Effector memory CD8-positive, alpha-beta T cell (primary cell): ENCODE measurements at places on chromosomes 2 and 18.

- DNase-seq = no peak
These were observed 48.4 kb downstream of the ABCG8 start for GRCh38 chr2:43887176-43887575.

DNA sequence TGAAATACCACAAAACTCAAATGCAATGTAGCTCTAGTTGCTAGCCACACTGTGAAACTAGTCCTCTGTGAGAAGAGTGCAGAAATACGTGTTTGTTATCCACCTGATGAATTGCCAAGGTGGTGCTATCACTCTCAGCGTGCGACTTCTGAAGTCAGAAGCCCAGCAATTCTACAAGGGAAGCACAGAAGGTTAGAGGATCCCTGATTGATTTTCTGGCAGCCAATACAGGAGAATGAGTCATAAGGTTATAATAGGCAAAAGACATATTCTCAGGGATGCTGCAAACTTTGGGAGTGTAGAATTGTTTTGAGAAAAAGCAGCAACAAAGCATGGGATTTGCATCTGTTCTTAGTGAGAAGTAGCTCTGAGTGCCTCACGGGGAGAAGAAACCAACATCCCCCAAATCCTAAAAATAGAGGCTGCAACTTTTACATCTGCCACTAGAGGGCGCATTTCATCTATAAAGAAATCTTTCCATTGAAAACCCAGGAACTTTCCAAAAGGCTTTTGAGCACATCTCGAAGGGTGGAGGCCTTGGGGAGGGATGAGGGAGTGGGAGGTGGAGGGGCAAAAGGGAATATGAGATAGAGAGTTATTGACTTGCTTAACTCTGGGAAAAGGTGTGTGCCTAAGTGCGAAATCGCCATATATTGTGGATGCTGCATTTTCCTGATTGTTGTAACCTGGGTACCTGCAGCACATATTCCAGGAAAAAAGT is 78.0 kb downstream of the TMEM182 start:
- peak; percentile 19 for DNase-seq

- DNase-seq = no peak
These were observed 332.4 kb upstream of the MYT1L start for GRCh38 chr2:2663401-2664036.

DNA sequence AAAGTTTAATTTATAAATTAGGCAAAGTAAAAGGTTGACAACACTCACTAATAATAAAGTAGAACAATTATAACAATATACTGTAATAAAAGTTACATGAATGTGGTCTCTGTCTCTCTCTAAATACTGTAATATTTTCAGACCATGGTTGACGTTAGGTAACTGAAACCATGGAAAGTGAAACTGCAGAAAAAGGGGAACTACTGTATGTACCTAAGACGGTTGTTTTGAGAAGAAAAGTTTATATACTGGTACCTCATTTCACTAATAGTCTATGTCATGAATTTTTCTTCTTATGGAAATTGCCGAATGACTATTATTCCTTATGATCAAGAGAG is 166.7 kb upstream of the ZNF521 start:
- DNase-seq = no peak

DNA sequence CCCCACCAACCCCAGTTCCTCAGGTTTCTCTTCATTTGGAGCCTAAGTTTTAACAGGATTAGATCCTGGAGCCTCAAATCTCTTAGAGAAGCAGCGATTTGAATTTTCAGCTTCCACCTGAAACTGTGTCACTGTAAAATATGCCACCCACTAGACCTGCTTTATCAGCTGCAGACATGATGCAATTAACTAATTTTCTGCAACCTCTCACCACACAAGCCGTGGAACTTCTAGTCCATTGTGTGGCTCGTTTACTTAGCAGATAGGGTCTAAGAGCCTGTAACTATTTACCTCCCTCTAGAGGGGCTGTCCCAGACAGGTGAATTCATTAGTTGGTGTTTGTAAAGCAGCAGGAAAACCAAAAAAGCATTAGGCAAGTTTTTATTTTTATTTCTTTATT is 31.6 kb upstream of the FZD5 start:
- no peak for DNase-seq

GRCh38 chr18:74967438-74967837 is 241.5 kb downstream of the PTGR3 start:
- no peak for DNase-seq

- no peak for DNase-seq
These were observed 12.5 kb upstream of the NAB1 start for GRCh38 chr2:190636361-190636760.

GRCh38 chr2:197205585-197206215 is 104.9 kb downstream of the ANKRD44 start:
- peak; percentile 68 for DNase-seq

DNA sequence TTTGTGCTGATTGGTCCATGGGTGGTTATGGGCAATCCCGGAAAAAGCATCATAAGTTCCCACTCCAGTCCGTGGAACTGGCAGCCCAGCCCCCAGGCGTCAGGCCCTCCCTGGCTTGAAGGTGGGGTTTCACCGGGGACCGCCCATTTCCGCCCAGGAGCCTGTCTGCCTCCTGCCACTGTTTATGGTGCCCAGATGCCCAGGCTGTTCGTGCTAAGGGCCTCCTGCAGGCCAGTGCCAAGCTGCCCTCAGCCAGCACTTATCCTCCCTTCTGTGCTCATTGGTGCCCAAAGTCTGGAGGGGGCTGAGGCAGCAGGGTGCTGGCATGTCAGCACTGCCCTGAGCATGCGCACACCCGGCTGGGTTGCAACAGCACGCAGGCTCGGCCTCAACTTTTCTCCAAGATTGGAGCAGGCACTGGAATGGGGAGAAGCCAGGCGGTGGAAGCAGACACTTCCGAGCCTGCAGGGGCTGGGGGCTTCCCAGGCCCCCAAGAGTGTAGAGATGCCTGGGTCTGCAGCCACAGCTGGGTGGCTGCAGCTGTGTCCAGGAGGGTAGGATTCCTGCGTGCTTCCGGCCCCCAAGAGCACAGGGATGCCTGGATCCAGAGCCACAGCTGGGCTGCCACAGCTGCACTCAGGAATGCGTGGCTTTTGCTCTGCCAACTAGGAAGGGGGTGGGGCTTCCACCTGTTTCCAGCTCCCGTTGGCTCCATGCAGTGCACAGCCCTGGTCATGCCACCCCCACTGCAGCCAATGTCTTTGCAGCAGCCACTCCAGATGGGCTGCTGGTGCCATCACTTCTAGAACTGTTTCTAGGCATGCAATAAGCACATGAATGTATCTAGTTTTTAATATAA is 74.0 kb downstream of the AGPS start:
- no peak for DNase-seq

DNA sequence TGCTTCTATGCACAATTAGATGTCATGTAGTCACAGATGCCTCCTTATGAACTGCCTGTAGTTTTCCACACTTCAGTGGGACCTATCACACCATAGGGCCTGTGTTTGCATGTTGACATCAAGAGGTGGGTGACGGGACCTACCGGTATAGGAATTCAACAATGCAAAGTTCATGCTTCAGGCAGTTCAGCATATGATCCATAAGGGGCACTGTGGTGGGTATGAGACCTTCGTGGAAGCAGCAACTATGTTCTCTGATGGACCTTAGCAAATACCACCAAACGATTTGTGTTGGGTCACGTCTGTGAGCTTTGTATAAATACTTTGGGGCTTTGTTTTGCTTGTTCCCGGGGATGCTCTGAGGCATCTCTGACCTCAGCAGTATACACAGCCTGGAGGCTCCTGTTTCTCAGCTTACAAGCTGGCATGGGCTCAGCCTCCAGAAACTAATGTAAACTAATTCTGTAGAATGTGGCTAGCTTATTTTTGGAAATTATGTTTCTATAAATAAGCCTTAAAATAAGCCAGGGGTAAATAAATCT is 111.6 kb downstream of the DTNA start:
- DNase-seq = no peak

GRCh38 chr2:186848873-186849578 is at the start of gene ZSWIM2:
Gene ZSWIM2, minus strand, starts transcription at chr2:186849170. Its CDS starts 40 bp downstream, at chr2:186849130.
- no peak for DNase-seq

- DNase-seq = no peak
These were observed 21.2 kb upstream of the SLC14A1 start for GRCh38 chr18:45702708-45703265.

- DNase-seq = no peak
These were observed 95.7 kb downstream of the MAIP1 start for GRCh38 chr2:200050921-200051610.

DNA sequence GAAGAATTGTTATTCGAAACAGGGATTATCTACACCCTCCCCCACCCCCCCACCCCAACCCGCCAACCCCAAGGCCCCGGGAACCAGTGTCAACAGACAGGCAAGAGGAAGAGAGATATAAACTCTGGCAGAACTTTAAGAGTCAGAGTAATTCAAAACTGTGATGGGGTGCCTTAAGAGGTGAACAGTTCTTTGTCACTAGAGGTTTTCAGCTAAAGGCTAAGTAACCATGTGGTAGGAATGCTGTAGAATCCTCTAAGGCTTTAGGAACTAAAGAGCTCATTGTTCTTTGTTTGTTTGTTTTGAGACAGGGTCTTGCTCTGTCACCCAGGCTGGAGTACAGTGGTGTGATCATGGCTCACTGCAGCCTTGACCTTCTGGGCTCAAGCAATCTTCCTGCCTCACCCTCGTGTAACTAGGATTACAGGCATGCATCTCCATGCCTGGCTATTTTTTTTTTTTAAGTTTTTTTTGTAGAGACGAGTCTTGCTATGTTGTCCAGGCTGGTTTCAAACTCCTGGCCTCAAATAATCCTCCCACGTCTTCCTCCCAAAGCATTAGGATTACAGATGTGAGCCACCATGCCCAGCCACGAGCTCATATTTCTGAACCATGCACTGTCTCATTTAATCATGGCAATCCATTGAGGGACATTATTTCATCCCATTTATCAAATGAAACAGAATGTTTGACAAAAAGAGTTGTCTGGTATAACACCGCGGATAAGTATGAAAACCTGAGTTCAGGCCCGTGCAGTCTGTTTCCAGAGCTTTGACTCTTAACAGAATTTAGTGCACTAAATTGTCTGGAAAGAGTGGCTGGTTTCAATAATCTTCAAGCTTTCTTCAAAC is 20.8 kb upstream of the TMEM17 start:
- DNase-seq = no peak

DNA sequence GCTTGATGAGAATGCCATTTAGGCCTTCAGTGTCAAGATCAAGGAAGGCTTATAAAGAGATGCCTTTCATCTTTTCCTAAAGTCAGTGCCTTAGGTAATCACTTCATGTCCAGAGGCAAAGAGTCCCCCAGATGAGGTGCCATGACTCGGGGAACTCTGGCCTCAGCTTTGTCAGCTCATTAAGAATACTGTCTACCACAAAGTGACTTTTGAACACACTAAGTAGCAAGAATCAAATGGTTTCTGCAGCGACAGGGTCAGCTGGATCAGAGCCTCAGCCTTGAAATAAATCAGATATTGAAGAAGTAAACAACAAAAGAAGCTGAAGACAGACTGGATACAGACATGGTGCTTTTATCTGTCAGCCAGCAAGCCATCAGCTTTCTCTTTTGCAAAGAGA is 120.1 kb upstream of the SLC39A10 start:
- DNase-seq = no peak

DNA sequence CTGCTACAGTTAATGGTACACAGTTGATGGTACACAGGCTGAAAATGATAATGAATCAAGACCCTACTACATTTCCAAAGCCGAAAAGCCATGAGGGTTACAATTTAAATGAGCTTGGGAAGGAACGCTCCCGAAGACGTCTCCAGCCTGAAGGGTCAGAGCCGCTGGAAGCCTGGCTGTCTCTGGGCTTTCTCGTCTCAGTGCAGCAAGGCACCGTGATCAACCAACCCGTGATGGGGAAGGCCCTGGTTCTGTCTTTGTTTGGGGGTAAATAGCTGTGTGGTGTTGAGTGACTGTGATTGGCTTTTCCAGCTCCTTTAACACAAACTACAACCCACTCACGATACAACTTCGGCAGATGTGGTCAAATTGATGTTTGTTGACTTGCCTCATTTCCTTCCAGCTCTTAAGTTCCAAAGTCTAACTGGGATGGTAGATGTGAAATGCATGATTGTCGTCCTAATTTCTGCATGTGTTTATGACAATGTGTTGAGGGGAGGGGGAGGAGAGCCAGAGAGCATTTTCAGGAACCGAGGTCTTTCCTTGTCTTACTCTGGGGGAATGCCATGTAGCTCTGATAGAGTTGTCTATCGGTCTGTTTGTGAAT is 59.9 kb upstream of the EML6 start:
- no peak for DNase-seq

- DNase-seq = no peak
These were observed 10.3 kb downstream of the TRIB2 start for GRCh38 chr2:12727065-12727464.

DNA sequence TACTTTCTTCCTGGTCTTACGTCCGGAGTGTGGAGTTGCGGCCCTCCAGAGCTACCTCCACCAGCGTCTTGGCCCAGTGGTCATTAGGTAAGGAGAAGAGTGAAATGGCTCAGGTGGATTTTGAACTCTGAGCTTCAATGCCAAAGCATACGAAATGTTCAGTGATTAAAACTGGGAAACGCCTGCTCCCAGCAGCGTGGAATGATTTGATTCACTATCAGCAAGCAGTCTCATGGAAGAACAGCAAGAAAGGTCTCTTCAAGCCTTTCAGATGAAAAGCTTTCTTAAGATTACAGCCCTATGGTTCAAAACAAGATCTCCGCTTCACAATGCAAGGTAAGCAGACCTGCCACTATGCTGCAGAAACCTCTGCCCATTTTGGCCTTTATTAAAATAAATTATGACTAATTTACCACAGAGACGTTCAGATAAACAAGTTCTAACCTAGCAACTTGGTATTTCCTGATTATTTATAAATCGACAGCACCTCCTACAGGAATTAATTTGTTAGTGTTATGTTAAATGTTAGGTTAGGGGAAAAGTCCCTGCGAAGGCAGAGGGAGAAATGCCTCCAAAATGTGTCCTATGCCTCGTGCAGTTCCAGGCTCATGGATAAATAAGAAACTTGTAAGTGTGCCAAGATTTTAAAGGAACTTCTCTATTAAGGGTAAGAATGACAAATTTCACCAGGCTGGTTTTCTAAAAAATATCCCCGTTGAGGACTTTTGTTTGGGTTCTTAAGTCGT is 10.1 kb downstream of the SP9 start:
- no peak for DNase-seq

GRCh38 chr18:58496937-58497336 is 132.0 kb downstream of the ALPK2 start:
- no peak for DNase-seq

GRCh38 chr2:9053534-9053931 is 50.0 kb upstream of the MBOAT2 start:
- DNase-seq = no peak

- DNase-seq = no peak
These were observed 291.2 kb upstream of the DDX18 start for GRCh38 chr2:117523267-117523666.

- no peak for DNase-seq
These were observed 16.6 kb downstream of the FAM168B start for GRCh38 chr2:131076707-131077106.

DNA sequence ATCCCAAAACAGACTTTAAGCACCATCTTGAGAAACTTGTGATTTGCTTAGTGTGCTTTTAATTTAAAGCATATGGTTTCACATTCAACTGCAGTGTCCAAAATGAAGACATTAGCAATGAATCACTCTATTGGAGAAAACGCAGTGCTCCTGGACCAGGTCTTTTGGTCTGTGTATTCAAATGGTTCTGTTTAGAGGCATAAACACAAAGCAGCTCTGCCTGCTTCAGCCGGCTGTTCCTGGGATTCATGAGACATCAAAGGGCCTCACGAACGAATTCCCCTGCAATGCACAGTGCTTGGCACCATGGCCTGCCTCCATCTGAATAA is 117.1 kb upstream of the SP5 start:
- no peak for DNase-seq

- DNase-seq = no peak
These were observed 70.3 kb downstream of the PPP1R1C start for GRCh38 chr2:182055993-182056392.
